ENCODE measurements at places on chromosomes 7 and 10.

GRCh38 chr10:103739039-103739764, 116.2 kb downstream of the SH3PXD2A start:
- peaks cover 42% of the 10 kb centered on the region for H3K27me3 ChIP-seq
- H3K27ac ChIP-seq: no peak overlapping the region
- H3K36me3 ChIP-seq: no peaks in the 10 kb centered on the region

- no peaks in the 10 kb centered on the region for H3K36me3 ChIP-seq
- peaks cover 11% of the 10 kb centered on the region for H3K27me3 ChIP-seq
- DNase-seq: no peak
- no peaks in the 10 kb centered on the region for H3K4me1 ChIP-seq
- no peak overlapping the region for H3K27ac ChIP-seq
Observed at GRCh38 chr10:50982989-50983388, 91.3 kb upstream of the PRKG1 start.

DNA sequence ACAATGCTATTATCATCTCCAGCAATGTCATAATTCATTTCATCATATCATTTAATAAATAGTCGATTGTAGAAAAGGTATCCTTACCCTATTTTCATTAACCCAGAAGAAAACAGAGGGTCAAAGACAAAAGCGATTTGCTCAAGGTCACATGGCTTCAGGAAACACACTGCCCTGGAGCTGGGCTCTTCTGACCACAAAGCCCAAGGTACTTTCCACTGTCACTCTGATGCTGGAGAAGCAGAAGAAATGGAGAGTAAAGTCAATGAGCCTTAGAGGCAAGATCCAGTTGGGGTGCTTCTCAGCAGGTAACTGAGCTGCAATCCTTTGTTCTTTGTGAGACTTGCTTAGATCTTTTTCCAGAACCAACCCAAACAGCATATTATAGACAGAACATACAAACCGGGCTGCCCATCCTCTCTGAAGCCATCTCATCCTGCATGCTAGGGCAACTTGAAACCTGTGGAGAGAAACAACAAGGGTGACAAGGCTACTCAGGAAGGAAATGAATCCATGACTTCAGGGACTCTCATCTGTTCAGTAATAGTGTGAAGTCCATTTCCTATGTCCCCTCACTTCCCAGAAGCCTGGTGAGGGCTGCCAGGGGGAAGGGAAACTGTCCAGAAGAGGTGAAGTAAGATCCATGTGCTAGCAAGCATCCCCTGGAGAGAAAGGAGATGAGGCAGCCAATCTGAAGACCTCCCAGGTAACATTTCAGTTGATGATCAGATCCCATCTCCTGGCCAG, 148.6 kb upstream of the SVIL start:
- no peak overlapping the region for H3K4me3 ChIP-seq
- no peak for DNase-seq
- H3K27ac ChIP-seq: no peak overlapping the region
- peaks cover 26% of the 10 kb centered on the region for H3K27me3 ChIP-seq

- no peaks in the 10 kb centered on the region for H3K36me3 ChIP-seq
- no peak overlapping the region for H3K27ac ChIP-seq
- H3K4me1 ChIP-seq: no peaks in the 10 kb centered on the region
- no peaks in the 10 kb centered on the region for H3K27me3 ChIP-seq
- no peak overlapping the region for H3K4me3 ChIP-seq
Observed at GRCh38 chr7:57370739-57371098, 79.3 kb upstream of the ZNF716 start.

GRCh38 chr7:155497149-155497901, 39.4 kb downstream of the EN2 start:
- H3K4me3 ChIP-seq: no peak overlapping the region
- H3K4me1 ChIP-seq: no peaks in the 10 kb centered on the region
- no peak overlapping the region for H3K27ac ChIP-seq
- no peaks in the 10 kb centered on the region for H3K36me3 ChIP-seq

DNA sequence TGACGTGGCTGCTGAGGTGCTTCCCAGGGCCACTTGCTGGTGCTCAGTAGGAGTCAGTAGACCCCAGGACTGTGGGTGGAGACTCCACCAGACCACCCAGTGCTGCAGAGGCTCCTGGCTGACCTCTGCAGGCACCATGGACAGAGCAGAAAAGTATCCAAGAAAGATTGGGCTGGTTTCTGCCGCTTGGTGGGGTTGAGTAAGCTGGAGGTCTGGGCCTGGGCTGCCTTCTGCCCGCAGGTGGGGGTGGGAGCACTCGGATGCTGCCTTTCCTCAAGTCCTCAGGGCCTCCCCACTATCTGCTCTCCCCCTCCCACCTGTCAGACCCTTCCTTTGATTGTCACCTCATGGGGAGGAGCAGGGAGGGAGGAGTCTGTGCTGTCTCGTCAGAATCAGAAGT, 91.6 kb downstream of the WDR37 start:
- no peak for DNase-seq
- no peaks in the 10 kb centered on the region for H3K36me3 ChIP-seq
- no peak overlapping the region for H3K4me3 ChIP-seq
- peaks cover 14% of the 10 kb centered on the region for H3K27me3 ChIP-seq
- no peak overlapping the region for H3K27ac ChIP-seq

- peaks cover 94% of the 10 kb centered on the region for H3K27me3 ChIP-seq
- no peaks in the 10 kb centered on the region for H3K36me3 ChIP-seq
- H3K4me1 ChIP-seq: peaks cover 42% of the 10 kb centered on the region
- H3K4me3 ChIP-seq: peak within 1 kb of the TSS; percentile 68
- peak within 1 kb of the TSS; percentile 42 for H3K27ac ChIP-seq
Observed at GRCh38 chr10:70478191-70479164, at the start of gene PALD1. Gene PALD1, plus strand, starts transcription at chr10:70478767. Its CDS starts 47,185 bp downstream, at chr10:70525952.

DNA sequence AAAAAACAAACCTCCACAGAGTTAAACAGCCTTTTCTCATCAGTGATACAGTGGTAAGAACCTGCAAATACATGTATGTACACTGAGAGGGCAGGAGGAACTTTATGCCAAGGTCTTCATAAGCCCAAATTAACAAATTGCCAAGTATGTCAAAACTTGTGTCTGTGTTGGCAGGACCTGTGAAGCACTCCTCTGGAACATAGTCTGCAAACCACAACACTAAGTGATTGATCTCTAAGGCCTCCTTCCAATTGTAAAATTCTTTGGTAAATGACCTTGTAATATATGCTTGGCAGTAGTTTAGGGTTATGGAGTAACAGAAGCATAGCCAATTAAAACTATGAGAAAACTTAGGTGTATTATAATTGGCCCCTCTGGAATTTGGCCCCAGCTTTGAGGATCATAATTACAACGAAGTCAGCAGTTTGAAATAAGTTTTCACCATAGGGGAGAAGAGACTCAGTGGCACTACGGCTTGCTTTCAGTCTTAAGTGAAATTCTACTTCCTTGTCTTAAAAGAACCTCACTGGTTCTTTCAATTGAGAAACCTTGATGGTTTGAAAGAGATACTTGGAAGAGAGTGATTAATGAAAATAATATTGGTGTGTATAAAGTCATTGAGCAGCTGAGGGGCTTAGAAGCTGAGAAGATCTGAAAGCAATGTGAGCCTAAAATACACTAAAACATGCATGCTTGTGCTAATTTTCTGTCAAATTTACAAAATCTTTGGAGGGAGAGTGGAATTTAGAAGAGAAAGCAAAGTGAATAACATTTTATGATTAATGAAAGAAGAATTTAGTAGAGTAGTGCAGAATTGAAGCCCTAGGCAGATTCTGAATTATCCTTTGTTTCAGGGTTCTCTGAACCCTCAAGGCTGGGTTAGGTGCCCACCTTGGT, 57.6 kb downstream of the CNNM2 start:
- H3K4me1 ChIP-seq: no peaks in the 10 kb centered on the region
- no peaks in the 10 kb centered on the region for H3K36me3 ChIP-seq
- H3K27me3 ChIP-seq: no peaks in the 10 kb centered on the region
- no peak overlapping the region for H3K4me3 ChIP-seq
- no peak overlapping the region for H3K27ac ChIP-seq
- no peak for DNase-seq

- H3K4me1 ChIP-seq: peaks cover 6% of the 10 kb centered on the region
- no peak overlapping the region for H3K27ac ChIP-seq
- no peaks in the 10 kb centered on the region for H3K27me3 ChIP-seq
- H3K4me3 ChIP-seq: no peak overlapping the region
Observed at GRCh38 chr10:74755273-74755672, 71.1 kb upstream of the KAT6B start.

- H3K36me3 ChIP-seq: no peaks in the 10 kb centered on the region
- peaks cover 12% of the 10 kb centered on the region for H3K27me3 ChIP-seq
- H3K27ac ChIP-seq: no peak overlapping the region
- H3K4me3 ChIP-seq: no peak overlapping the region
Observed at GRCh38 chr7:132095111-132095765, 481.0 kb downstream of the PLXNA4 start.

- H3K4me1 ChIP-seq: no peaks in the 10 kb centered on the region
- no peaks in the 10 kb centered on the region for H3K27me3 ChIP-seq
- H3K36me3 ChIP-seq: no peaks in the 10 kb centered on the region
- H3K27ac ChIP-seq: no peak overlapping the region
Observed at GRCh38 chr7:36096460-36097095, 56.5 kb upstream of the EEPD1 start.

DNA sequence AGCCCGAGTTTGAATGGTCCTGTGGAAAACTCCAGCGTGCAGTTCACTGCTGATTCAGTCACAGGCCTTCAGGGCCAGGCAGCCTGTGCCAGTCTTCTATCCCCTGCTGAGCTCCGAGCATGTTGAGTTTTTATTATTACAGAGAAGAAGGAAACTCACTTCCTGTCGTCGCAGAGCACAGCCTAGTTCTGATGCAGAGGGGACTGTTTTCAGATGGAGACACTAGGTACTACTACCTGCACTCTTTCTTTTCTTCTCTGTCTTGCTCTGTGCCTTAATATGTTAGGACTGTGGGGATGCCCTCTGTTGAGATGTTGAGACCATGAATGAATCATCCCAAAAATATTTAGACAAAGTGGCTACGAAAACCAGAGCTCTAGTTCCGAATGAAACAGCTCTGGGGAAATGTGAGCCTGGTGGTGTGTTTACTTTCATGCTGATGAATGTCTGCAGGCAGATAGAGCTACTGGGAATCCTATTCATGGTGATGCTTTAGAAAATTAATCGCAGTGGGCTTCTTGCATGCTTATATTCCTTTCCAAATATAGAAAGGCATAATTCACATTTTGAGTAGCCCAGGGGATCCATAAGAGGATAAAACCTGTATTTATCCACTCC, 29.6 kb downstream of the CASP7 start:
- DNase-seq: no peak
- H3K4me1 ChIP-seq: peaks cover 34% of the 10 kb centered on the region
- H3K4me3 ChIP-seq: no peak overlapping the region
- no peaks in the 10 kb centered on the region for H3K27me3 ChIP-seq

DNA sequence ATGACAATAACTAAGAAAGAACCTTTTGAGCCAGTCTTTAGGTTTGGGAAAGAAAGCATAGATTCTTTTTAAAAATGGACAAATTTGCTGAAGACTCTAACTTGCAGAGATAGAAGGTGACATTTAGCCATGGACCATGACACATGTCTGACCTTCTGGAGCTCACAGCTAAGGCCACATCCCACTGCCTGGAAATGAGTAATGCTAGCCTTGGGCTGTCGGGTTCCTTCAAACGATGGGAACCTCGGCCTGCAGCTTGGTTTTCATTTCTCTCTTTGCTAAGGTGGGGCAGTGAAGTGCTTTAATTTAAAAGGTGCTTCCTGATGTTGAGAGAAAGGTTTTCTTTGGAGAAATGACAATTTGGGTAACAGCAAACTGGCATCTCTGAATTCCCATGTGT, 223.2 kb downstream of the FANK1 start:
- no peak for DNase-seq
- no peaks in the 10 kb centered on the region for H3K36me3 ChIP-seq
- H3K27me3 ChIP-seq: no peaks in the 10 kb centered on the region
- H3K4me3 ChIP-seq: no peak overlapping the region
- H3K27ac ChIP-seq: no peak overlapping the region

DNA sequence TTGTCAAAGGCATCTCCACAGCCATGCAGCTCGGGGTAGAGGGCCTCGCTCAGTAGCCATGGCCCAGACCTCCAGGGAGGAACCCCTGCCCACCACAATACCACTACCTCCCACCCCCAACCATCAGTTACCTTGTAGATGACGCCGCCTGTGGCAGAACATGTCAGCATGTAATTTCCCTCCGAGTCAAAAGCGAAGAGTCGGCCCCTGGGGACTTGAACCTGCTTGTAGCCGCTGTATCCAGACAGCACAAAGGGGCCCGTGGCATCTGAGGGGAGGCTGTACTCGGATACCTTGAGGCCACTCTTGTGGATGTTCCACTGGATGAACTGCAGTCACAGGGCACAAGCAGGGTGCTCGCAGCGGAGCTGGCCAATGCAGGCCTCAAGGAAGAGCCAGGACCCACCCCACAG, 16.3 kb upstream of the CYREN start:
- no peak overlapping the region for H3K4me3 ChIP-seq
- peaks cover 57% of the 10 kb centered on the region for H3K36me3 ChIP-seq
- no peak overlapping the region for H3K27ac ChIP-seq
- no peaks in the 10 kb centered on the region for H3K4me1 ChIP-seq

GRCh38 chr10:51186361-51186760, 112.1 kb downstream of the PRKG1 start:
- H3K27ac ChIP-seq: no peak overlapping the region
- no peaks in the 10 kb centered on the region for H3K36me3 ChIP-seq
- H3K4me3 ChIP-seq: no peak overlapping the region
- H3K27me3 ChIP-seq: no peaks in the 10 kb centered on the region
- H3K4me1 ChIP-seq: no peaks in the 10 kb centered on the region

- H3K4me3 ChIP-seq: peak overlapping the region; percentile 99
- no peaks in the 10 kb centered on the region for H3K27me3 ChIP-seq
- H3K27ac ChIP-seq: peak overlapping the region; percentile 99
- peaks cover 96% of the 10 kb centered on the region for H3K4me1 ChIP-seq
- peaks cover 83% of the 10 kb centered on the region for H3K36me3 ChIP-seq
Observed at GRCh38 chr7:50317221-50317678, 12.7 kb downstream of the IKZF1 start.

DNA sequence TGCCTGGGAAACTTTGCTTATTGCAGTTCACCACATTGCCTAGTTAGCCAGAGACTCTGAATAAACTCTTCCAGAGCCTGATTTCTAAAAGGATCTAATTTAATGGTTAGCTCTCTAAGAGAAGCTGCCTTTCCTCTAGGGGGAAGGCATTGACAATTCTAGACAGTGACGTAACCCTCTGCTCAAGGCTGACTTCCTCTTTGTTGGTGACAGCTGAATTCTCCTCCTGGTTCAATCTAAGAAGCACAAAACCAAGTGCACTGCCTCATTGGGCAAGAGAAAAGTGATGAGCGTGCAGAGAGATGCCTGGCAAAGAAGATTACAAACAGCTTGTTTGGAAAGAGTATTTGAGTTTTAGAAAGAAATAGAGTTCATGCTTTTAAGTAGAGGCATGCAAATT, 102.7 kb downstream of the MACC1 start:
- no peaks in the 10 kb centered on the region for H3K27me3 ChIP-seq
- H3K4me3 ChIP-seq: no peak overlapping the region
- no peak for DNase-seq
- H3K36me3 ChIP-seq: no peaks in the 10 kb centered on the region
- H3K4me1 ChIP-seq: peaks cover 28% of the 10 kb centered on the region

Data from activated naive CD4-positive, alpha-beta T cell treated with anti-CD3 and anti-CD28 coated beads, Interleukin-2, amount 10 ng/mL, durations not matched to agents 7 days and 5 days (primary cell).